ENCODE measurements at places on chromosomes 13 and 19. TPM values are rescaled to one million over a fixed set of nuclear protein-coding genes. Genes with fewer than 3 reads are reported as not detected.

- H3K27ac ChIP-seq: no peak overlapping the region
- peaks cover 14% of the 10 kb centered on the region for H3K4me1 ChIP-seq
- H3K36me3 ChIP-seq: peaks cover 8% of the 10 kb centered on the region
Observed at GRCh38 chr13:79457948-79458347, 23.0 kb upstream of the NDFIP2 start.

- H3K36me3 ChIP-seq: peaks cover 61% of the 10 kb centered on the region
- H3K27ac ChIP-seq: peak overlapping the region; percentile 70
- peaks cover 29% of the 10 kb centered on the region for H3K4me1 ChIP-seq
Observed at GRCh38 chr13:21435231-21435630, 23.9 kb downstream of the ZDHHC20 start.

- peaks cover 3% of the 10 kb centered on the region for H3K4me1 ChIP-seq
- H3K27ac ChIP-seq: no peak overlapping the region
- no peak for DNase-seq
- no peak overlapping the region for H3K4me3 ChIP-seq
- H3K36me3 ChIP-seq: no peaks in the 10 kb centered on the region
Observed at GRCh38 chr13:106506286-106506685, 29.2 kb downstream of the EFNB2 start.

GRCh38 chr13:72383646-72384045 lies 343.8 kb downstream of the MZT1 start:
- no peaks in the 10 kb centered on the region for H3K36me3 ChIP-seq
- no peak overlapping the region for H3K27ac ChIP-seq
- DNase-seq: no peak
- H3K27me3 ChIP-seq: no peaks in the 10 kb centered on the region
- no peaks in the 10 kb centered on the region for H3K4me1 ChIP-seq
- H3K4me3 ChIP-seq: no peak overlapping the region

DNA sequence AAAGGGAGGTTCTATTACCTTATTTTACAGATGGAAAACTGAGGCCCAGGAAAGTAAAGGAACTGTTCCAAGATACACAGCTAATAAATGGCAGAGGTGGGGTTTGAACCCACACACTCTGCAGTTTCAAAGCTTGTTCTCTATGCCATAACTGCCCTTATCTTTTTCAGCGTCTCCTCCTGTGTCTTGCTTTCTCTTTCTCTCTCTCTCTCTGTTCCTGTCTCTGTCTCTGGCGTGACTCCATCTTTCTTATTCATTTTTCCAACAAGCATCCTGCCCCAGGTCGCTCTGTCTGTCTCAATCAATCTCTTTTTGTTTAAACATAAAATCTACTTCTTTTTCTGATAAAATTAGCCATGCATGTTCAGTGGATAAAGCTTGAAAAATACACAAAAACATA lies 3.2 kb upstream of the IFNL4 start:
- H3K4me3 ChIP-seq: no peak overlapping the region
- no peaks in the 10 kb centered on the region for H3K36me3 ChIP-seq
- peaks cover 11% of the 10 kb centered on the region for H3K27me3 ChIP-seq
- peaks cover 17% of the 10 kb centered on the region for H3K4me1 ChIP-seq
- DNase-seq: no peak

DNA sequence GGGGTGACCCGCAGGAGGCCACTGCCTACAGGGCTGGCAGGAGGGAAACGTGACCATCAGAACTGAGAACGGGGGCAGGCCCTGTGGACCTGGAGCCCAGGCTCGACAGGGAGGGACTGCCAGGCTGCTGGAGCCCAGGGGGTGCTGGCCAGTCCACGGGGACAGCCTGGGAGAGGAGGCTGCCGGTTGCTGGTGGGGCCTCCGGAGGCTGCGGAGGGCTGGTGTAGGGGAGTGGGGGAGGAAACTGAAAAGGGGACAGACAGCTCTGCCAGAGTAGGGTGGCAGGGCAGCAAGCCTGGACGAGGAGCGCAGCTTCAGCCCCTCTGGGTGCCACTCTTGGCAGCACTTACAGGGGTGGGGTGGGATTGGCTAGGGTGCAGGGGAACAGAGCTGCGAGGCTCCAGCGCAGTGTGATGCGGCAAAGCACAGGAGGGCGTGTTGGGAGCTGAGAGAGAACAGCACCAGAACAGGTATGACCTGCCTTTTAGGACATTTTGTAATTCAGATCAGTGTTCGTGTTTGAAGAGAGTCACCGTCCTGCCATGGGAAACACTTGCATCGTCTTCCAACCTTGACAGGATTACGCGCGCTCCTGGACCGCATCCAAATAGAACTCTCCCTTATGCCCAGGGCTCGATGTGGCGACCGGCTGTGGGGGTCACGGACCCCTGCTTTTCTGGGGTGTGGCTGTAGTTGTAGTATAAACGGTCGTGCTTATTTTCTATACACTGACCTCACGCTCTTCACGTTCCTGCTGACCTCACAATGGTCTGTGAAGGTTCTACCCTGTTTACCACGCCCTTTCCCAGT lies 19.9 kb upstream of the ARHGEF7 start:
- H3K27ac ChIP-seq: no peak overlapping the region
- no peak for DNase-seq
- no peaks in the 10 kb centered on the region for H3K36me3 ChIP-seq
- H3K4me1 ChIP-seq: no peaks in the 10 kb centered on the region
- H3K4me3 ChIP-seq: no peak overlapping the region

GRCh38 chr13:31172535-31172934 lies 10.8 kb upstream of the HSPH1 start:
- no peak overlapping the region for H3K4me3 ChIP-seq
- no peaks in the 10 kb centered on the region for H3K36me3 ChIP-seq
- H3K4me1 ChIP-seq: peaks cover 19% of the 10 kb centered on the region
- DNase-seq: no peak

DNA sequence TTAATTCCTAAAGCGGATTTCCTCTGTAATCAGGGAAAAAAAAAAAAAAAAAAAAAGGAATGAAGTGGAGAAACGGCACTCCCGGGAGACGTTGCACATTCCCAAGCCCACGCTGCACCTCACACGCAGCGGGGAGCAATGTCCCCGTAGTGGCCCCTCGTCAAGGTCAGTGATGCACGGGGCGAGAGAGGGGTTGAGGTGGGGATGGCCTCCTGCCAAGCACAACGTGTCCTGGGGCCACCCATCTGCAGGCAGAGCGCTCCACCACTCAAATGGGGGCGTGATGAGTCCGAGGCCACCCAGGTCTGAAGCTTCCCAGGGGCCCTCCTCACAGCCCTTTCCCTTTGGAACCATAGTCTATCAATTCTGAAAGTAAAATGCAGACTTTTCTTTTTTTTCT lies 15.1 kb downstream of the PLK5 start:
- no peak for DNase-seq
- H3K4me1 ChIP-seq: no peaks in the 10 kb centered on the region
- H3K27ac ChIP-seq: no peak overlapping the region
- no peaks in the 10 kb centered on the region for H3K36me3 ChIP-seq

- H3K4me3 ChIP-seq: no peak overlapping the region
- H3K27me3 ChIP-seq: no peaks in the 10 kb centered on the region
- no peak for DNase-seq
- H3K27ac ChIP-seq: no peak overlapping the region
Observed at GRCh38 chr13:112796190-112796915, 106.5 kb downstream of the ATP11A start.

GRCh38 chr13:43339805-43340550 lies 316.6 kb downstream of the DNAJC15 start:
- no peak overlapping the region for H3K4me3 ChIP-seq
- peaks cover 6% of the 10 kb centered on the region for H3K27me3 ChIP-seq
- no peaks in the 10 kb centered on the region for H3K36me3 ChIP-seq
- no peaks in the 10 kb centered on the region for H3K4me1 ChIP-seq
- DNase-seq: no peak
- H3K27ac ChIP-seq: no peak overlapping the region

DNA sequence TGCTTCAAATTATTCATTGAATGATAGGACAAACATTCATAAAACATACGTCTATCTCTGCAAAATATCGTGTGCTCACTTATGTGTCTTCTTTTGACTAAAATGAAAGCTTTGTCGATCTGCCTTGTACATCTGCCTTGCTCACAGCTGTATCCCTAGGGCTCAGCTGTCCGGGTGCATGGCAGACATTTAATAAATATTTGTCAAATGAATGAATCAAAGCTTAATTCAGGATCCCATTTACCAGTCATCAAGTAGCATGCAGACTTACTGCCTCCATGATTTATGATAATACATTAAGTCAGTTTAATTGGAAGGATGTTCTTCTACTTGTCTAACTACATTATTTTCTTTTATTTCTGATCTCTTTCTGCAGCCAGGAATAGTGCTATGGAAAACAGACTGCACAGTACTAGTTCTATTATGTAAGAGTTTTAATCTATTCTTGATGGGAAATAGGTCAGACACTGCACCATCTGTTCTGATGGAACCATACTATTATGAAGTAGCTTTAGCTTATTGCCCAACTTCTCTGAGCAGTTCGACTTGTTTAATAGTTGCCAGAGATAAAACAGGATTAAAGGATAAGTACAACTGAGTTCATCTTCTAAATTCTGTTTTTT lies 13.2 kb downstream of the SLC46A3 start:
- no peaks in the 10 kb centered on the region for H3K27me3 ChIP-seq
- H3K4me3 ChIP-seq: no peak overlapping the region
- DNase-seq: no peak
- H3K36me3 ChIP-seq: peaks cover 35% of the 10 kb centered on the region
- peaks cover 9% of the 10 kb centered on the region for H3K4me1 ChIP-seq

DNA sequence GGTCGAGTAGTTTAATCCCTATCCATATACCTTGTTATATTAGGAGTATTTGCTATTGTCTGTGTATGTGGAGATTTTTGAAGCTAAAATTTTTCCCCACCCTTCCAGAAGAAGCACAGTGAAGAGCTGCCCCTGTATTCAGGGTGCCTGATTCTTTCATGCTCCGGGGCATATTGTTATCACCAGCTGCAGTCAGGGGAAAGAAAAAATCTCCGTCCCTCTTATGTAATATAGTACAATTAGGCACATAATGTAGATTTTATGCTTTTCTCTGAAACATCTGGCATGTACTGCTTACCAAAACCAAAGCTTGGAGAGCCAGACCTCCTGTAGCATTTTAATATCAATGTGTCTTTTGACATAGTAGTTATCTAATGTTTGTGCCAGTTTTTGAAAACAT lies 214.9 kb upstream of the EDNRB start:
- no peaks in the 10 kb centered on the region for H3K36me3 ChIP-seq
- peaks cover 6% of the 10 kb centered on the region for H3K4me1 ChIP-seq
- no peak overlapping the region for H3K27ac ChIP-seq
- H3K27me3 ChIP-seq: no peaks in the 10 kb centered on the region
- no peak for DNase-seq
- no peak overlapping the region for H3K4me3 ChIP-seq

DNA sequence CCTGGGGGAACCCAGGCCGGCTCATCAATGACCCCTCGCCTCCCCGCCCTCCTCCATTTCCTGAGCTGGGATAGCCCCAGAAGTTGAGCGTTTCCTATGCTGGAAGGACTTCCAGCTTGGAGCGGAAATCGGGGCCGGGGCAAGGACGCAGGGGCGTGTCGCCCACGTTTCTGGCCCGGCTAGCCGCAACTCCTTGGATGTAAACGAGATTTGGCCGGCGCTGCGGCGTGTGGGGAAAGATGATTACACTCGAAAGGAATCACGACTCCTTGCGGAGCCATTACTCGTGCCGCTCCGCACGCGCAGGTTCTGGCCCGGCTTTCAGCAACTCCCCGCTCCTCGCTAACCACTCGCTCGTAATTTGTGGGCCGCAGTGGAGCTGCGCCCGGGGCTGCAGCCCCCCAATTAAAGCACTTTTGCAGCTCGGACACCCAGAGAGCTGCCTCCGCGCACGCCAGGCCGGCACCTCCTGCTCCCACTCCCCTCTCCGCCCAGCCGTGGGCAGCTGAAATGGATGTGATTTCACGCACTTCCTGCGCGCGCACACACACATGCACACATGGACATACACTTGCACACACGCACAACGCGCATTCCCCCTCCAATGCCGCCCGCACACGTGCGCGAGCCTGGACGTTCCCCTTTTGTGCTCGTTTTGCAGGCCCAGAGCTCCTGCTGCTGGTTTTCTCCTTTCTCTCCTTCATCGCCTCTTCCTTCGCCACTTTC lies 15.7 kb downstream of the ZIC5 start:
- H3K4me1 ChIP-seq: peaks cover 12% of the 10 kb centered on the region
- H3K27ac ChIP-seq: no peak overlapping the region
- no peak overlapping the region for H3K4me3 ChIP-seq
- peaks cover 79% of the 10 kb centered on the region for H3K27me3 ChIP-seq
- no peaks in the 10 kb centered on the region for H3K36me3 ChIP-seq
- no peak for DNase-seq

- DNase-seq: no peak
- no peak overlapping the region for H3K27ac ChIP-seq
- no peaks in the 10 kb centered on the region for H3K27me3 ChIP-seq
- H3K4me3 ChIP-seq: no peak overlapping the region
- H3K4me1 ChIP-seq: no peaks in the 10 kb centered on the region
- H3K36me3 ChIP-seq: no peaks in the 10 kb centered on the region
Observed at GRCh38 chr13:54647275-54647674, 1618.7 kb downstream of the OLFM4 start.

- peaks cover 2% of the 10 kb centered on the region for H3K27me3 ChIP-seq
- no peak for DNase-seq
- no peaks in the 10 kb centered on the region for H3K36me3 ChIP-seq
- H3K27ac ChIP-seq: no peak overlapping the region
Observed at GRCh38 chr13:60647547-60647946, 250.5 kb downstream of the TDRD3 start.

GRCh38 chr19:7063339-7063738 lies 4.9 kb upstream of the MBD3L3 start:
- H3K27me3 ChIP-seq: no peaks in the 10 kb centered on the region
- no peaks in the 10 kb centered on the region for H3K4me1 ChIP-seq

DNA sequence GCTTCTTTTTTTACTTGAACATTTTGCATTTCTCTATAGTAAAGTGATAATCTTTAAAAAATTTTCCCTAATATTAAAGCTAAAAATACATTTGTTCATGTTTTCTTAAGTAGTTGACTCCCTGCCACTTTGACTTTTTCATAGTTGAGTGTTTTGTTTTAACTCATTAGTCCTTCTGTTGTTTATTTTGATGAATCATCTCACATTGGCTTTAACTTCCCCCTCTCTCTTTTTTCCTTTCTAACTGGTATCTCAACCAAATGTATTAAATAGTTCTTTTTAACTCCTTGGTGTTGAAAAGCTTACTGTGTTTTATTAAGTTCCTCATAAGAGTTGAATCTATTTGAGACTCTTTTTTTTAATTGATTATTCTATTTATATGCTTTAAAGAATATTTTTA lies 2.8 kb downstream of the TNFSF13B start:
- no peak overlapping the region for H3K27ac ChIP-seq
- peaks cover 9% of the 10 kb centered on the region for H3K36me3 ChIP-seq
- H3K4me1 ChIP-seq: peaks cover 26% of the 10 kb centered on the region
- no peak overlapping the region for H3K4me3 ChIP-seq
- no peak for DNase-seq
- H3K27me3 ChIP-seq: no peaks in the 10 kb centered on the region

The KANK3 gene
- 3.4 TPM for total RNA-seq

The LAIR1 gene
- 97.6 TPM for total RNA-seq

The COX7A1 gene
- total RNA-seq: not detected

The URAD gene
- not detected for total RNA-seq

The ZNF737 gene
- total RNA-seq: 19.1 TPM

The METTL21C gene
- total RNA-seq: not detected

The EEF2 gene
- 1,524 TPM for total RNA-seq

The FFAR3 gene
- total RNA-seq: not detected

The CYP2S1 gene
- 0.95 TPM for total RNA-seq

All from activated CD8-positive, alpha-beta T cell treated with anti-CD3 and anti-CD28 coated beads, Interleukin-2, amount 10 ng/mL, durations not matched to agents 7 days and 5 days (primary cell).